ENCODE measurements at places on chromosomes 5 and 9.

GRCh38 chr9:131523451-131524435, 7.3 kb downstream of the UCK1 start:
- H3K4me1 ChIP-seq, result no peaks in the 10 kb centered on the region
- no peak overlapping the region for H3K27ac ChIP-seq
- peaks cover 10% of the 10 kb centered on the region for H3K36me3 ChIP-seq
- no peaks in the 10 kb centered on the region for H3K27me3 ChIP-seq

DNA sequence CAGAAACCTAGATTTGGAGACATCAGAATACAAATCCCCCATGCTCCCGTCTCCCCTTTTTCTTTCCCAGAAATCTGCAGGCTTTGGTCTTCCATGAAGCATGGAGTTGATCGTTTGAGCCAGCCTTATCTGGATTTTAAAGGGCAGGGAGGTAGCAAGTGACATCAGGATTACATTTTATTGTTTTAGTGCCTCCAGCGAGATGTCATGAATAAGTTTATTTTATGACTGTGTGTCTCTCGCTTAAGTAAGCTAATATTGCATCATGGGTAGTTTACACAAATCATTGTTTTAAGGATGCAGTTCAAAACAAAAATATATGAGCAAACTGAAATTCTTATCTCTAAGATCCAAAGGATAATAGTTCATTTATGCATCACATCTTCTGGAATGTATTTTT, 50.7 kb upstream of the TNFSF8 start:
- H3K4me3 ChIP-seq, result no peak overlapping the region
- peaks cover 7% of the 10 kb centered on the region for H3K27me3 ChIP-seq
- no peak for DNase-seq
- H3K4me1 ChIP-seq, result peaks cover 4% of the 10 kb centered on the region

DNA sequence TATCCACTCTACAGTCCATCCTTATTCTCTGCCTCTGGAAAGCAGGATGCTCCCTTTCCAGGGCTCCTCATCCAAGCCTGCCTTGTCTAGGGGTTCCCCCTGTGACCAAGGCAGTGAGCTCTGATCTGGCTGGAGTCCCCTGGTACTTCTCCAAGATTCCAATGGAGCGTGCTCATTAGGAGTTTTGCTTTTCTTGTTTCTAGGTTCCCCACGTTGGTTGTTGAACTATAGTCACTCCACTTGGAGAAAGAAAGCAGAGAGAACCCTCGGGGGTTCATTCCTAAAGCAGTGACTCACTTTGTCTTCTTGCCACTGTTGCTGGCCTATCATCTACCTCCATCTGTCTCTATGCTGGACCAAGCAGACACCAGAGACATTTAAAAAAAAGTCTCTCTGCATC, 192.6 kb downstream of the TLE4 start:
- H3K4me1 ChIP-seq, result peaks cover 3% of the 10 kb centered on the region
- no peaks in the 10 kb centered on the region for H3K36me3 ChIP-seq
- H3K27ac ChIP-seq, result no peak overlapping the region
- DNase-seq, result no peak
- no peak overlapping the region for H3K4me3 ChIP-seq
- no peaks in the 10 kb centered on the region for H3K27me3 ChIP-seq

DNA sequence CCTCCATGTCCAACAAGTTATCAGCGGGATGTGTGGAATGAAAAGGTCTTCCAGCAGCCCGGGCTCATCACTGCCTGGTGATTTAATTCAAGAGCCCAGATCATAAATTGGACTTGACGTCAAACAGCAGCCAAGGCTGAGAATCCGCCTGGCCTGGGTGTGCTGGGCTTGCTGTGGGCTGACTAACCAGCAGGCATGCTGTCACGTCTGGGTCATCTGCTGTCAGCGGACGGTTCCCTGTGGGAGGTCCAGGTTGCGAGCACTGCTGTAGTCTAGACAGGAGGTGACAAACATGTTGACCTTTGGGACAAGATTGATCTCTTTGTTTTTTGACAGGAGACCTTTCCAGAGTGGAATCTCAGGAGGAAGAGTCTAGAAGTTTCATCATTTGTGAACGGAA, 289.7 kb downstream of the OSTF1 start:
- H3K36me3 ChIP-seq, result no peaks in the 10 kb centered on the region
- H3K4me3 ChIP-seq, result no peak overlapping the region
- no peaks in the 10 kb centered on the region for H3K4me1 ChIP-seq
- no peaks in the 10 kb centered on the region for H3K27me3 ChIP-seq

DNA sequence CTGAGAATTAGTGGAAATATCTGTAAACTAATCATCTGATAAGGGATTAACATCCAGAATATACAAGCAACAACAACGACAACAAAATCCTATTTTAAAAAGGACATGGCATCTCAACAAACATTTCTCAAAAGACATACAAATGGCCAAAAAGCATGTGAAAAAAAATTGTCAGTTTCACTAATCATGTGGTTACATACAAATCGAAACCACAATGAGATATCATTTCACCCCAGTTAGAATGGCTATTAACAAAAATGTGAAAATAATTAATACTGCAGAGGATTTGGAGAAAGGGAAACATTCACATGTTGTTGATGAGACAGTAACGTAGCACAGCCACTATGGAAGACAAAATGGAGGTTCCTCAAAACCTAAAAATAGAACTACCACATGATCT, 69.5 kb downstream of the ERP44 start:
- H3K4me3 ChIP-seq, result no peak overlapping the region
- peaks cover 22% of the 10 kb centered on the region for H3K36me3 ChIP-seq
- DNase-seq, result no peak

GRCh38 chr9:131799177-131799823, 59.4 kb upstream of the RAPGEF1 start:
- peak; percentile 74 for DNase-seq
- no peak overlapping the region for H3K27ac ChIP-seq
- no peaks in the 10 kb centered on the region for H3K36me3 ChIP-seq
- peaks cover 11% of the 10 kb centered on the region for H3K27me3 ChIP-seq

DNA sequence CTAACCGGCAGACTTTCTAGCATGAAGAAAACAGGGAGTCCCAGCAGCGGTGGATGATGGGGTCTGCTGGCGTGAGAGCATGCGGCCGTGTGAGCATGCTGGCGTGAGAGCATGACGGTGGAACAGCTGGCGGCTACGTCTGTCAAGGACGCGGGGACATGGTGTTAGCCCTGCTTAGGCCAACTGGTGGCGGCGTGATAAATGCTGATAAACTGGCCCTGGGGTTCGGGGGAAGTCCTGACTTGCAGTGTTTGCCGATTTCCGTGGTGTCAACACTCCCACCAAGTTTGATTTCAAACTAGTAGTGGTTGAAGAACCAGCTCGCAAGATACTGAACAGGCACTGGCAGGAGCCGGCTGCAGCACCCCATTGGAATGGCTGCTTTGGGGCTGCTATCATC, 122.4 kb upstream of the RAPGEF1 start:
- H3K27me3 ChIP-seq, result no peaks in the 10 kb centered on the region
- H3K36me3 ChIP-seq, result no peaks in the 10 kb centered on the region
- no peaks in the 10 kb centered on the region for H3K4me1 ChIP-seq
- no peak overlapping the region for H3K27ac ChIP-seq

GRCh38 chr9:137115394-137116026, 977 bp upstream of the DPP7 start:
- peak overlapping the region; percentile 25 for H3K4me3 ChIP-seq
- no peak overlapping the region for H3K27ac ChIP-seq
- no peak for DNase-seq
- H3K4me1 ChIP-seq, result peaks cover 3% of the 10 kb centered on the region

- H3K4me3 ChIP-seq, result no peak overlapping the region
- H3K27me3 ChIP-seq, result no peaks in the 10 kb centered on the region
- H3K4me1 ChIP-seq, result peaks cover 28% of the 10 kb centered on the region
- DNase-seq, result no peak
- no peak overlapping the region for H3K27ac ChIP-seq
These were observed 11.4 kb downstream of the CHD1 start for GRCh38 chr5:98917433-98917832.

GRCh38 chr9:7976856-7977255, 177.3 kb upstream of the DMAC1 start:
- peak overlapping the region; percentile 97 for H3K27ac ChIP-seq
- peaks cover 57% of the 10 kb centered on the region for H3K4me1 ChIP-seq
- peaks cover 16% of the 10 kb centered on the region for H3K36me3 ChIP-seq
- peak overlapping the region; percentile 76 for H3K4me3 ChIP-seq
- no peaks in the 10 kb centered on the region for H3K27me3 ChIP-seq

GRCh38 chr5:14598225-14598624, 16.6 kb downstream of the OTULINL start:
- H3K27ac ChIP-seq, result peak overlapping the region; percentile 97
- H3K36me3 ChIP-seq, result peaks cover 60% of the 10 kb centered on the region
- H3K27me3 ChIP-seq, result no peaks in the 10 kb centered on the region
- H3K4me3 ChIP-seq, result peak overlapping the region; percentile 41
- peaks cover 71% of the 10 kb centered on the region for H3K4me1 ChIP-seq

- no peaks in the 10 kb centered on the region for H3K27me3 ChIP-seq
- no peak overlapping the region for H3K27ac ChIP-seq
- no peaks in the 10 kb centered on the region for H3K4me1 ChIP-seq
- no peak for DNase-seq
These were observed 46.8 kb upstream of the HAPLN1 start for GRCh38 chr5:83767409-83767992.

DNA sequence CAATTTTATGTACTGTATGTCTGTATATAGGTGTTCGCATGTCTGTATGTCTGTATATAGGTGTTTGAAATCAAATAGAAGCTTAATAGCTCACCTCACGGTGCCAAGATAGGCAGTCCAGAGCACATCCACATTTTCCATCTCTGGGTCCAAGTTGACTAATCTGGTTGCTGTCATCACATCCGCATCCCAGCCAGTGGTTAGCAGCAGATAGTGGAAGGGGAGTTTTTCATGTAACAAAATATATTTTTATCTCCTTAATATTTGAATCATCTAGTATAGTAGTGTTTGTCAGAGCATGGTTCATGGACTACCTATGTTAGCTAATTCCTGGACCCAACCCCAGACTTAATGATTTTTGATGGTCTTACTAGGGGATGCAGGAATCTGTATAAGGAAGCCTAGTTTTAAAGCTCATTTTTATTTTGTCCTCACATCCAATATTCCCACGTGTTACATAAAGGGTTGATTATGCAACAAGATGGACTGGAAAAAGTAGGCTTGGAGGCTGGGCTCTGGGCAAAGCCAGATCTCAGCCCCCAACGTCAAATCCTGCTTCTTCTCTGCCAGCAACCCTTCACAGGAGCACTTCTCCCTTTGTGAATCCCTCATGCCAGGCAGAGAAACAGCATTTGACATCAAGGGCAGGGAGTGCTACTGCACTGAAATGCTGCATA, 219.7 kb downstream of the ZSWIM6 start:
- no peak overlapping the region for H3K27ac ChIP-seq
- no peaks in the 10 kb centered on the region for H3K4me1 ChIP-seq
- peaks cover 1% of the 10 kb centered on the region for H3K36me3 ChIP-seq
- H3K27me3 ChIP-seq, result no peaks in the 10 kb centered on the region
- no peak overlapping the region for H3K4me3 ChIP-seq
- no peak for DNase-seq

DNA sequence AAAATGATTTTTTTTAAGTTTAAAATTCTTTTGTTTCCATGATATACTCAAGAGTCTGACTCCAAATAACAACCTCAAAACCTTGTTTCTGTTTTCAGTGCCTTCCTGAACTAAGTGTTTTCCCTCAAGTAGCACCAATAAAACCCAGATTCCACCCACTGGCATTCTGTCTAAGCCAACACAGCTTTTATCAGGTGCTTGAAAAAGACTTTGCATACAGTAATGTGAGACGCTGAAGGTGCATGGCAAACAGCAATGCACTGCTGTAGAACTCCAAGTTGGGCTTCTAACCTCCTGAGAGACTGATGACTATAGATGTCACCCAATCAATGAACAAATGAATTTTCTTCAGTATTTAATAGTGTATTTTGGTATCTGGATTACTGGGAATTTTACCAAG, 95.7 kb downstream of the NFIB start:
- no peak overlapping the region for H3K27ac ChIP-seq
- no peaks in the 10 kb centered on the region for H3K27me3 ChIP-seq
- no peaks in the 10 kb centered on the region for H3K36me3 ChIP-seq

DNA sequence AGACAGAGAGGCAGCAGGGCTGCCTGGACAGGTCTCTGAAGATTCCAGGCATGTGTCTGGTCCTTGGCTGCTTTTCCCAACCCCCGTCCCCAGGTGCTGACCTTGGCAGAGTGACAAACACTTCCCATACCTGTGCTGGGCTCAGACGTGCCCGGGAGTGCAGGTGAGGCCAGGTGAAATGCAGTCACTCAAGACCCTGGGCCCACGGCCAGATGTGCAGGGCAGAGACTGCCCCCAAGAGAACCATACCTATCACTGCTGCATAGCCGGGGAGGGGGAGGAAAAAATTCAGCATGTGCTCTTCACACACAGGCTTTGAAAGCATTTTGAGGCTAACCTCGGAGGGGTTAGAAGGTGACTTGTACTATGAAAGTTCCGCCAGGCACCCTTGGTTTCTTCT, 22.6 kb downstream of the CCNJL start:
- no peak overlapping the region for H3K4me3 ChIP-seq
- DNase-seq, result no peak
- H3K27ac ChIP-seq, result no peak overlapping the region
- H3K27me3 ChIP-seq, result no peaks in the 10 kb centered on the region
- peaks cover 2% of the 10 kb centered on the region for H3K4me1 ChIP-seq
- no peaks in the 10 kb centered on the region for H3K36me3 ChIP-seq

- peaks cover 14% of the 10 kb centered on the region for H3K27me3 ChIP-seq
- H3K4me1 ChIP-seq, result peaks cover 17% of the 10 kb centered on the region
- H3K4me3 ChIP-seq, result no peak overlapping the region
- H3K27ac ChIP-seq, result no peak overlapping the region
- DNase-seq, result no peak
- no peaks in the 10 kb centered on the region for H3K36me3 ChIP-seq
These were observed 94.3 kb downstream of the TSSK1B start for GRCh38 chr5:113340537-113340936.

DNA sequence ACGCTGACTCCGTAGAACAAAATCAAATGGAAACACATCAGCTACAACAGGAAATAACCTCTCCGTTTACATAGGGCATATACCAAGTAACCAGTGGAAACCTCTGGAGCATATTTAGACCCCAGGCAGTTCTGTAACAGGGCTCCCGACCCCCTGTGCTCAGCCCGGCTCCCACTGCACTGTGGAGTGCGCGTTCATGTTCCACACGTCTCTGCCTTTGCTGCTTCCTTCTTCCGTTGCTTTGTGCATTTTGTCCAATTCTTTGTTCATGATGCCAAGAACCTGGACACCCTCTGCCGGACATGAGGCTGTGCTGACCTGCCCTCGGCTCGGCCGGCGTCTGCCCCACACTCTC, 5.9 kb upstream of the AGPAT2 start:
- H3K27ac ChIP-seq, result no peak overlapping the region
- H3K4me3 ChIP-seq, result no peak overlapping the region
- H3K4me1 ChIP-seq, result peaks cover 4% of the 10 kb centered on the region
- no peaks in the 10 kb centered on the region for H3K36me3 ChIP-seq
- peaks cover 9% of the 10 kb centered on the region for H3K27me3 ChIP-seq

DNA sequence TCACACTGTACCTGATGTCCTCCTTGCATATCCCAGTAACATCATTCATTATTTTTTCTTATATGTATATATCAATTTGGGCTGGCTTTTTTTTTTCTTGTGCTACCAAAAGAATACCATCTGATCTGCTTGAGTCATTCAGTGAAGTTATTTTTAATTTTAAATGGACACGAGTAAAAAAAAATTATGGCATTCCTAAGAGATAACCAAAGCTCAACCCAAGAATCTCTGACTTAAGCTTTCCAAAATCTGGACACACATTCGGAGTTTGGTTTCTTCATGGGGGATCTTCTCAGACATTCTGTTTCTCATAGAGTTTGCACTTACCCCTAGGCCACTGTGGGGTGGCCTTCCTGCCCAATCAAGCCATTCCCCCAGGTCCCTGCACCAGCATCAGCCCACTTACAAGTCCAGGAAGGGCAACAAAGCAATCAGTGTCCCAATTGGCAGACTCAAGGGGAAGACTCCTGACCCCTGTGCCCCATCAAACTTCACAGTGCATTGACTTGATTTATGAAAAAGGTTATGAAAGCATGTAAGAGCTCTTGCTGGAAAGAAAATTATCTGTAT, 49.2 kb upstream of the SPDL1 start:
- H3K27me3 ChIP-seq, result peaks cover 5% of the 10 kb centered on the region
- H3K27ac ChIP-seq, result no peak overlapping the region
- H3K4me3 ChIP-seq, result no peak overlapping the region
- no peaks in the 10 kb centered on the region for H3K4me1 ChIP-seq
- DNase-seq, result no peak
